ENCODE measurements at places on chromosomes 2 and 18.

DNA sequence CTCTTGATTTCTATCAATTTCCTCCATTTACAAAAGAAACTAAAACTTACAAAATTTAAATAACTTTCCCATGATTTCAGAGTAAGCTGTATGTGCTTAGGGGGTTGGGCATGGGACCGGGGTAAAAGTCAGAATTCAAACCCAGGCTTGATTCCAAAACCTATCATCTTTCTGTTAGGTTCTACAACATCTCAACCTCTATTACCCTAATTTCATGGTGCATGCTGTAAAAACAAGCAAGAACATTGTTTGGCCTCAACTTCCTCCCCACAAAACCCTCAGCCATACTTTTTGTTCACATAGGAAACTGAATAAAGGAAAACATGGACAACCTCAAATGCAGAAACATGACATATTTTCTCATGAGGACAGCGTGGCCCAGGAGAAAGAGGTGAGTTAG, 59.3 kb downstream of the RDH14 start:
- no peak for DNase-seq

DNA sequence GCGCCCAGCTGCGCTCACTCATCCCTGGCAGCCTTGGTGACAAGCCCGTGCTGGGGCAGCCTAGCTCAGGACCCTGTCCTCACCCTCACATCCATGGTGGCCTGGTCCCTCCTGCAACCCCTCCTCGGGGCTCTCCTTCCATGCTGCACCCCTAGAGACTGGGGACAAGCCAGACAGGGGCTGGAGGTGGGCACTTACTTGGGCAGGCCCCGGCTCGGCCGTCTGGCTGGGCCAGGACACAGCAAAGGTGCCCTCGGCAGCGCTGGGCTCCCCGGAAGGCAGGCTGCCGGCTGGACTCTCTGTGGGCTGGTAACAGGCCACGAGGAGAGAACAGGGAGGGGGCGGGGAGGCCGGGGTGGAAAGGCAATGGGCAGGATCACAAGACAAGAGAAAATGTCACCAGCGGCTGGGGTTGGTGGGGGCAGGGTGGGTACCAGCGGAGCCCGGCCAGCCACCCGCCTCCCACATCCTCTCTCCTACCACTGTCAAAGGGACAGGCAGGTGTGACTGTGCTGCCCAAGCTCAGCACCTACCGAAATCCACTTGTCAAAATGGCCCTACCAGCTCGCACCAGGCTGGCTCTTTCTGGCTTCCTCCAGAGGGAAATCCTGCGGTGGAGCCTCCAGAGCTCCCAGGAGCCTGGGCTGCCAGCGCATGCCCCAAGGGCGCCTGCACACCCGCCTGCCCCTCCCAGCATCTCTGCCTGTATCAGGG, 54.7 kb downstream of the BIN1 start:
- no peak for DNase-seq

GRCh38 chr2:120535081-120535480, 189.1 kb downstream of the INHBB start:
- DNase-seq, result no peak

GRCh38 chr18:25248755-25249154, 103.2 kb downstream of the ZNF521 start:
- DNase-seq, result no peak

- no peak for DNase-seq
Measured at GRCh38 chr2:56191617-56192016, 7.8 kb downstream of the CCDC85A start.

DNA sequence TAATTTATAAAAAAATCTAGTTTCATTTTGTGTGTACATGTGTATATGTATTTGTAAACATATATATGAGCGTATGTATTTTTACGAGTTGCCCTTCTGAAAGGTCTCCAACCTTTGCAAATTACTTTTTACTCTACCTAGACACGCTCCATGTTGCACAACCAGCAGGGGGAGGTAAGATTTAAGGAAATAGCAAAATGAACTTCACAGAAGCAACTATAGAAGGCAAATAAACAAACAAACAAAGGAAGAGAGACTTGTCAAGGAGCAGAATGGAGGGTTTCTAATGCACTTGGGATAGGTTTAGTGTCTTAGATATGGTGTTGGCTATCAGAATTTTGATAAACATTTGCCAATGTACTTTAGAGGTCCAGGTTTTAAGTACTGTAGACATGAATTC, 820.5 kb upstream of the POU3F3 start:
- DNase-seq, result no peak

DNA sequence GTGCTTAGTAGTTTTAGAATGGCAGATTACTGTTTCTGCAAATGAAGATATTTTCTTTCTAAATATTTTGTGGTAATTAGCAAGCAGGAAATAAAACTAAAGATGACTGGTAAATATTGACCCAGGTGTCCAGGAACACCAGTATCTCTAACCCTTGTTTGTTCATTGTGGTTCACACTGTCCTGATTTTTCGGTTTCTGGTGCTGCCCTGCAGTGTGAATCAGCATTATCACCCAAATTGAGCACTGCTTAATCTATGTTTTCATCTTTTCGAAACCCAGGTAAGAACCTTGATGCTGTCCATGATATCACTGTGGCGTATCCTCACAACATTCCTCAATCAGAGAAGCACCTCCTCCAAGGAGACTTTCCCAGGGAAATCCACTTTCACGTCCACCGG, 167.4 kb downstream of the CAPN13 start:
- no peak for DNase-seq

DNA sequence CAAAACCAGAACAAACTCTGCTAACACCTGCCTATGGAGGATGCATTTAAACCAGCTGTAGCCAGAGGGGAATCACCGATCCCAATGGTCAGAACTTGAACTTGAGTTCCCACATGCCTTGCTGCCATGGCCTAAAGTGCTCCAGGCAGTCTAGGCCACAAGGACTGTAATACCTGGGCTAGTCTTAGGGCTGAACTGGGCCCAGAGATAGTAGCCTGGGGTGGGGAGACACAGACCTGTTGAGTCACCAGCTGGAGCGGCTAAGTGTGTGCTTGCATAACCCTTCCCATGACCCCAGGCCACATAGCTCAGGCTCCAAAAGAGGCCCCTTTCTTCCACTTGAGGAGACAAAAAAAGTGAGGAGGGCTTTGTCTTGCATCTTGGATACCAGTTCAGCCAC, 515.0 kb upstream of the DDX18 start:
- DNase-seq, result no peak

- no peak for DNase-seq
Measured at GRCh38 chr2:49845671-49846070, 691.4 kb upstream of the FSHR start.

DNA sequence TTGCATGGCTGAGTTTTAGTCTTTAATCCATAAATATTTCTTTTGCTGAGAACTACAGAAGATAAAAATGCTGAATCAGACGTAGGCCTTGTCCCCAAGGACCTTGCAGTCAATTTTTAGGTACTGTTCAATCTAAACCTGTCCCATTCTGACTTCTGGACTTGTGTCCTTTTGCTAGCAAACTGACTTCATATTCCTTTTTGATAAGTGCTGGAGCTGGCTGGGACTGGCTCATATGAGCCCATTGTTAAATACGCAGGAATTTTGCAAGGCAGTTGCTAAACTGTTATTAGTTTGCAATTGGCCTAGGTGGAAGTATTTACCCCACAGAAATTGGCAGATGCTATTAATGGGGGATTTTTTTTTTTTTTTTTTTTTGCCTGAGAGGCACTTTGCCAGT, 941.4 kb downstream of the DCC start:
- DNase-seq, result no peak

DNA sequence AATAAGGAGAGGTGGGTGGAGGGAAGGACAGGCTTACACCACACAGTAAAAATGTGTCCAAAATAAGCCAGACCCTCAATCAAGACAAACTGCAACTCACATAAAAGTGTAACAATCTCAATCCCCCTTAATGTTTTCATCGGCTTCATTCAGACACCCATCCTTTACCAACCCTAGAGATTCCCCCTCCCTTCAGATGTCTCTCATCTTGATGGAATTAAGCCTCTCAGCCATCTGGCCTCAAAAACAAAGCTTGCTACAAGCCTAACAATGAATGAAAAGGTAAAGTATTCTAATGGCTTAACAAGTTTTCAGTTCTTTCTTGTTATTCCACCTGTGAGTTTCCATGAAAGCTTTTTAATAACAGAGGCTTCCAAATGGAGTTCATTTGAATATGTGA, 5.2 kb downstream of the RTTN start:
- no peak for DNase-seq

GRCh38 chr2:36405183-36405582, 49.6 kb downstream of the CRIM1 start:
- DNase-seq, result no peak

GRCh38 chr2:18856765-18857164, 267.4 kb upstream of the NT5C1B start:
- DNase-seq, result no peak

GRCh38 chr2:233384811-233385488, 30.7 kb downstream of the DGKD start:
- no peak for DNase-seq

- DNase-seq, result no peak
Measured at GRCh38 chr2:231357048-231357447, 38.5 kb upstream of the B3GNT7 start.

DNA sequence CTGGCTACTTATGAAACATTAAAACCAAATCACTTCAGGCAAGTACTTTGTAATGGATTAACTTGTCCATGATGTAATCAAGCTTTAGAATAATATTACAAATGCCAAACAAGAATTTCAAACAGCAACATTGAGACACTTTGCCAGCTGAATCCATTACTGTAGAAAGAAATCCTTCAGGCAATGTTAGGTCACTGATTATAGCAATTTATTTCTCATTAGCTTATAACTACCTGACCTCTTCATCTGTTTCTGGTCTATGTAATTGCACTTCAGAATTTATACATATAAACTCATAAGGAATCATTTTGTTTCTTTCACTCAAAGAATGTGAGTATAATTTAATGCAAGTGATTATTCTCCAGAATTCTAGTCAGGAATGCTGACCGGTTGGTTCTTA, 692.6 kb upstream of the TMEFF2 start:
- no peak for DNase-seq

GRCh38 chr2:173815772-173816171, 149.4 kb downstream of the SP3 start:
- no peak for DNase-seq

DNA sequence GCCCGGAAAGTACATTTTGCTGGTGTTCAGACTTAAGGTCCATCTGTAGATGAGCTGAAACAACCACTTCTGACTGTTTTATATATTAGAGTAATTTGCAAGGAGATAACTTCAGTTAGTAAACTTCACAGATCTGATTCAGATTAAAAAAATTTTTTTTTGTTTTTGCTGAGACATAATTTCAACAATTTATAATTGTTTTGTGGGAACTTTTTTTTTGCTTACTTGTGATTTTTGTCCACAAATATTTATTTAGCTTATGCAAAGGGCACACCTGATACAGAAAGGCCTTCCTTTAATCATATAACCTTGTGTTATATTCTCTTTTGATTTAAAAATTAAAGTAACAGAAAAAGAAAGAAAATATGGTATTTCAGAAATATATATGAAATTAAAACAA, 9.6 kb upstream of the SCN9A start:
- no peak for DNase-seq

GRCh38 chr2:985317-985898, 34.8 kb downstream of the SNTG2 start:
- DNase-seq, result no peak
